Cardiac muscle cell (in vitro differentiated cells and primary cell): ENCODE measurements at places on chromosomes 6 and 20.

DNA sequence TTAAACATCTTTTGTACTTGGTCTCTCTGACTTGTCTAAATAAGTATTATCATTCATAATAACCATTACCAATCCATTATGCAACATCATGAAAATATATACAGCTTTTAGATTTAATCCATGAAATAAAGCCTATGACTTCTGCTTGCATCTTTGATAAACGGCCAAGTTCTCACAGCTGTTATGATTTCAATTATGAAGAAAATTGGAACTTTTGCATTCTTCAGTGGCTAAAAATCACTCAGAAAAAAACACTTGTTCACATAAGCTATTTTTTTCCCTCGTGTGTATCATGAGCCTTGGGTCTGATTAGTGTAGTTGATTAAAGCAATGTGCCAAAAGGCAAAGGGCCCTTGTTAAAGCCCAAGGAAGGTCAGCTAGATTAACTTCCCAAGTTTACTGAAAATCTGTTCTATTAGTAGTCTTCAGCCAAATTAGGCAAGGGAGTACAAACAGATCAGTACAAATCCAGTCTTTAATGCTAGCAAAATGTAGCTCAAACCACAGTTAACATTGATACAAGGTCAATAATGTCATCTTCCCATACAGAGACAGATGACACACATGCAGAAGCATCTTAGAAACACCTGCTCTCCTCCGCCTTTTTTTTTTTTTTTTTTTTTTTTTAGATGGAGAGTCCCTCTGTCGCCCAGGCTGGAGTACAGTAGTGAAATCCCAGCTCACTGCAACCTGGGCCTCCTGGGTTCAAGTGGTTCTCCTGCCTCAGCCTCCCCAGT, 69.9 kb downstream of the SGK1 start:
- no peak for DNase-seq

DNA sequence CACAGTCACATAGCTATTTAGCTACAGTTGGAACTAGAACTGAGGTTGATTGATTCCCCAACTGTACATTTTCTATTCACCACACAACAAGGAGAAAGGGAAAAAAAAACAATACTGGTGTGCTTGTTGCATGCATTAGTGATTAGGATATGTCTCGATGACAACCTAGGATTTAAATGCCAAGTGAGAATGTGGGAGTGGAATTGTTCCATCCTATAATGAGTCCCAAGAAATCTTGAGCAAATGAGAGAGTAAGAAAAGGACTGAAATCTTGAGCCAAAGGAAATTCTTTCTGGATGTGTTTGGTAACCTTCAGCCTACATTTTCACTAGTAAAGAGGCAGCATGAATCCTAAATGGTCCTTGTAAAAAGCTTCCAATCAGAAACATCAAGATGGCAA, 232.7 kb downstream of the HIVEP2 start:
- DNase-seq, result peak; percentile 42

DNA sequence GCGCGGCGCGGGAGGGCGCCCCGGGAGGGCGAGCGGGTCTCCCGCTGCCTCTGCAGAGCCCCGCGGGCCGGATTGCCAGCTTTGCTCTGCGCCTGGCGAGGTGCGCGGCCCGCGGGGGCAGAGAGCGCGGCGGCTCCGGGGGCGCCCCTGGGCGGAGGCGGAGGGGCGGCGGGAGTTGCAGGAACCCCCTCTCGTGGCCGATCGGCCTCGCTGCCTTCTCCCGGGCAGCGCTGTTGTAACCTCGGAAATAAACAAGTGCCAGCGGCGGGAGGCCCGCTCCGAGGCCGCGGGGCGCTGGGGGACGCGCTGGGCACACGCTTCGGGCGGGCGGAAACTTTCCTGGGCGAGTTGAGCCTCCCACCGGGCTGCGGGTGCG, 1.2 kb downstream of the CDH4 start:
- DNase-seq, result peak; percentile 25

DNA sequence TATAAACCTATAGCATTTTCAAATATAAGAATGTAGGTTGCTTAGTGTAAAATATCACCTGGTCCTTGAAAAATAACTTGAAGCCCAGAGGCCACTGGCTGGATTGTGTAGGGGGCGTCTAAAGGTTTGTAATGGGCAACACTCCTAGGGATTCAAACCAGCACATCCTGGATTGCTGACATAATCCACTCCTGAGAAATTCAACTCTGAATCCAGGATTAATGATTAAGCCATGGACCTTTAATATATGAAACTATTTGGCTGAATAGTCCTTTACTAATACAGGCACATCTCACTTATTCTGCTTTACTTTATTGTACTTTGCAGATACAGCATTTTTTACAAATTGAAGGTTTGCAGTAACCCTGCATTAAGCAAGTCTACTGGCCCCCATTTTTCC, 160.8 kb downstream of the UBE3D start:
- no peak for DNase-seq

DNA sequence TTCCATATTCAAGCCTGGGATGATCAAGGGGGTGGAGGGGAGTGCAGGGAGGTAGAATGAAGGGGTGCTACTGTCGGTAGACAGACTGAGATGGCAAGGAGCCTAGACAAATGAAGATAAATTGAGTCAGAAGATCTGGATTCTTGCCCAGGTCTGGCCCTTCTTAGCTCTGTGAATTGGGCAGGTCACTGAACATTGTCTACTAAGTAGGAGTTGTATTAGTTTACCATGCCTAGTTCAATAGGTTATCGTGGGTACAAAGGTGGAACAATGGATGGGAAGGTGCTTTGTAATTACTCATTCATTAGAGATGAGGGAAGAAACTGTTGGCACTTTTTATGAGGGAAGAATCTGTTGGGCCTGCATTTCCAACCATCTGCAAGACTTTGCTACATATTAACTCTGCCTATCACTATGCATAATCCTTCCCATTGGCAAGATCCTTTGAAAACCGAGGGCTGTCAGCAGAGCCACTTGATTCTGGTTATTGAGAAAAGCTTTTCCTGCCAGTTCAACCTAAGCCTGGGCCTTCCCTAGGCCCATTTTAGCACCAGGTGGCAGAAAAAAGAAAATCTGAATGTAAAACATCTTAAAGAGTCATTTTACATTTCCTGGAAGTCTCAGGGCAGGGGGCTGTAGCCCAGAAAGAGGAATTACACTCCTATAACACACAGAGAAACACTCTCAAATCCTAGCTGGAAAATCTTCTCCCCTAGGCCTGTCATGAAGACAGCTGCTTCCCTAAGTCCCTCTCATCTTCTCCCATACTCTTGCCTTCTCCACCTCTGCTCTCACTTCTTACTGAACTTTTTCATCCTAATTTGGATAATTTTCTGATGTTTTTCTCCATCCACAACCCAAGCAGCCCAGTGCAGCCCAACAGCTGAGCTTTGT, 103.5 kb downstream of the CD24 start:
- DNase-seq, result no peak

GRCh38 chr6:108622641-108623298, 62.1 kb downstream of the FOXO3 start:
- DNase-seq, result no peak

DNA sequence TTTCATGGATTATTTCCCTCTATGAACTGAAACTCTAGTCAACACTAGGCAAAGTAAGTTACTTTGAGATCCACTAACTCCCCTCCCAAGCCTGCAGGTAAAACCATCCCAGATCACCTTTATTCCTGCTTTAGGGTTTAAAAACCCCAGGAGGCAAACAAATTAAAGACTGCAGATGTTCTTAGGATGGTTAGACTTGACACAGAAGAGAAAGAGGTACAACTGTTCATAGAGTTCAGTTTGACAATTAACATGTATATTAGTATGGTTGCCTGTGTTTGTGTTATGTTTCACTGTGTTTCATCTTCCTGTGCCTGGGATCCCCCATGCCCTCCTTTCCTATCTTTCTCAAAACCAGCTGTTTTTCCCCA, 53.5 kb downstream of the RREB1 start:
- DNase-seq, result no peak

DNA sequence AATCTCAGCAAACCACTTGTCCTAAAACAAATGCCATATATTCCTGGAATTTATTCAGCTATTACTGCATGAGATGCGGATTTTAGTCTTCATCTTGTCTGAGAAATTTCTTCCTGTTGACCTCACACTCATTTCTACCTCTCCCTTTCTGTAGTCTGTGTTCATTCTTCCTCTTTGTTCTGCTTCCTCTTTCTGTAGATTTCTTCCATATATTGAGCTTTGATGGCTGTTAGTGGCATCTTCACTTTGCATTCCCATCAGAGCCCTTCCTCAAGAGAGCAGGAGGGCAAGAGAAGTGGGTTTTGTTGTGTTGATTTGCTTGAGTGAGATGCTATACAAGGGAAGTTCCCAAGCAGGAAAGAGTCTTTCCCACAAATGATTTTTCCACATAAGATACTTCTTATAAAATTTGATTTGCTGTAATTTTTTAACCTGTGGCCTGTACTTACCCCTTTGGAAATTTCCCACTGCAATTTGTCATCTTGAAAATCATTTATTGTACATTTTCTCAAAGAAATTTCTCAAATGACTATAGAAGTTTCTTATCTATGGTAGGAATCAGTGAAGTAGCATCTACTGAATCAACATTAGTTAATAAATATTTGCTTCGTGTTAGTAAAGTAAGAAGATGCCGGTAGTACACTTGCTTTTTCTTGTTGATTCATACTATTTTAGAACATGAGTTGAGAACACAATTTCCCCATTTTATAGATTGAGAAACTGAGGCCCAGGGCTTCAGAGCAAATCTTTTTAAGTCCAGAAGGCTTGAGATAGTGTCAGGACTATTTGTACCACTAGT, 43.8 kb downstream of the MAP3K4 start:
- no peak for DNase-seq

DNA sequence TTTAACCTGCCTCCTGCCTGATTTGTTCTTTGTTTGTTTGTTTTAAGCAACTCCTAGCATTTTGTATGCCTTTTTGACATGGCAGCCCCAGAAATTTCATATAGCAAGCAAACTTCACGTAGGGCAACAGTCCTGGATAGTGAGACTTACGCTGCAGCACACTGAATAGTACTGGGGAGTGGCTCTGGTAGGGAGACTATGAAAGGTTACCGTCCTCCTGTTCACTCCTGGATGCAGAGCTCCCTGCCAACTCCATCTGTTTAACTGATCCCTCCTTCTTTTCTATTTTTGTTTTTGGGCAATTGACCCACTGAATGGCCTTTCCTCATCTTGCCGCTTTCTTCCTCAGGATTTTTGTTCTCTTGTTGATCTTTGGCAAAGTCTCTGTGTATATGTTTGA, 44.5 kb upstream of the BMP6 start:
- no peak for DNase-seq

- peak; percentile 55 for DNase-seq
Measured at GRCh38 chr20:33532753-33533459, 43.0 kb downstream of the CBFA2T2 start.

GRCh38 chr20:33666293-33667244, at the start of gene ACTL10:
Gene ACTL10, plus strand, starts transcription at chr20:33666943. Its CDS starts 555 bp downstream, at chr20:33667498.
- DNase-seq, result peak; percentile 95

DNA sequence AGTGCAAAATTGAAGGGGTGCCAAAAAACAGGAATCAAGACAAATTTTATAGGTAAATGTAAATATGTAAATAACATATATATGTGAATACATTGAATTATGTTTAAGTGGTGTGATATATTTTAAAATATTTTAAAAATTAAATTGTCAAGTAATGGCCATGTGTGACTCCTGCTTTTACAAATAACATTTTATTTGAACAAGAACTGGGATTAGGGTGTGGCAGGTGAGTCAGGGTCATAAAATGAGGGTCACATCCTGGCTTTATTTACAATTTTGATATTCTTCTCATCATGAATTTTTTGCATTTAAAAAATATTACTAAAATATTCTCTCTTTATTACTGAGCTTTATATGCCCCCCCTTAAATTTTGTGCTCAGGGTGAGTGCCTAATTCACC, 601.1 kb upstream of the MAN1A1 start:
- DNase-seq, result no peak

- no peak for DNase-seq
Measured at GRCh38 chr20:33282991-33283555, at the start of gene BPIFB1. Gene BPIFB1, plus strand, starts transcription at chr20:33283214. Its CDS starts 2,860 bp downstream, at chr20:33286074.

DNA sequence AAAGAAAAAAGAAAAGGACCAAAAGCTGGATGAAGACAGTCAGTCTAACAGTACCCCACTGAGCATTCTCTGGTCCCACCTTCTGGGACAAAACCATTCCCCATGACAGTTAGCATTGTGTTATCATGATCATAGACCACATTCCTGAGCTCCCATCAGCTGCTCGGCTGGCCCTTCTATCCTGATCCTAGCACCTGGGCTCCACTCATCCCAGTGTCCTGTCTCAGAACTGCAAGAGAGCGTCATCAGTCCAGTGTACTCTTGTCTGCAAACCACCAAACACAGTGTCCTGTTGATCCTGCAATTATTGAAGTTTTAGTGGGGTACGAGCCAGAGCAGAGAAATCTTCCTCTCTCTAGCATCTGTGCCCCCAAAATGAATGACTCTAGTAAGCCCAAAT, 16.0 kb upstream of the TAAR1 start:
- no peak for DNase-seq

DNA sequence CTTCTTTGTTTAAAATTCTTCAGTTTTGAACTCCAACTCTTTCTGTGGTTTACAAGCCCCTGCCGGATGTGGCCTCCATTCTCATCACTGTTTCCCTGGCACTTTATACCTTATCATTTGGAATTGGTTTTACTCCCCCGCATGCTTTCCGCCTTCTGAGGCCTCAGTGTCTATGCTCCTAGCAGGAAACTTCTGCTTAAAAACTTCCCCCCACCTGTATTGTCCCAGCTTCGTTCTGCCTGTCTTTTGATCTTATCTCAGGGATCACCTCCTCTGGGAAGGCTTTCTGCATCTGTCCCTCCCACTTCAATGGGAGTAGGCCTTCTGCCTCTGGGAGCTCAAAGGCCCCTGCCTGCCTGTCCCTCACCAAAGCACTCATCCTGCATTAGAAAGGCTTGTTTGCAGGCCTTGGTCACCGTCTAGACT, 3.4 kb upstream of the ANGPT4 start:
- DNase-seq, result no peak

DNA sequence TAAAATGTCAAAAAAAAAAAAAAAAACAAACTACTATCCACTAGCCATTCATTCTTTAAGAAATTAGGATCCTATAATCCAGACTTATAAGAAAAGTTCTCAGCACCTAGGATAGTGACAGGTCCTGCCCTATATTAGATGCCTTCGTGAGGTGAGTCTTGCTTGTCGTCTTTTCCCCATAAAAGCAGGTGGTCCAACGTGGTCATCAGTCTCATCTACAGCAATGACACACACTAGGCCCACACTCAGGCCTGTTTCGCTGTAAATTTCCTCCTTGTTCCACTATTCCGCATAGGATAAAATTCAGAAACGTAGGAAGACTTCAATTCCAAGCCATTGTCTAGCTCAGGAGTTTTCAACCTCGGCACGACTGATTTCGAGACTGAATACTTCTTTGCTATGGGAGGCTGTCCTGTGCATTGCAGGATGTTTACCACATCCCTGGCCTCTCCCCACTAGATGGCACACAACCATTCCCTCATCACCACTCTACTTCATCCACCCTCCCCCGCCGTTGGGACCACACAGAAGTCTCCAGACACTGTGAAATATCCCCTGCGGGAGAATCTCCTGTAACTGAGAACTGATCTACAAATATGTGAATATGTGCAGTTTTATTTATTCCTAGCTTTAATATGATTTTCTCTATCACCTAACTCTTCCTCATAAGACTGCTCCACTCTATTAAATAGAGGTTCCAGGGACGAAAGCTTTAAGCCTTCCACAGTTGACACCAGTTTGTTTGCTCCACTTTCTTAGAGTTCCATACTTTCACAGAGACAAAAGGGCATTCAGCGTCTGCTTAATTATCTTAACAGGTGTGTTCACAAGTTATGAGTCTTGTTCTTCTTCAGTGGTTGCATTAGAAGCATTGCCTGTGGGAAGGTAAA, 346.3 kb downstream of the BMP2 start:
- peak; percentile 74 for DNase-seq
